ENCODE measurements at places on chromosomes 16 and 17. TPM values are rescaled to one million over a fixed set of nuclear protein-coding genes. Genes with fewer than 3 reads are reported as not detected.

The AURKB gene
- 18.6 TPM for total RNA-seq

- no peaks in the 10 kb centered on the region for H3K4me1 ChIP-seq
- H3K27me3 ChIP-seq = no peaks in the 10 kb centered on the region
- peak overlapping the region; percentile 81 for H3K27ac ChIP-seq
- H3K4me3 ChIP-seq = peak overlapping the region; percentile 51
These were observed 15.9 kb downstream of the GRB7 start for GRCh38 chr17:39753514-39754160.

GRCh38 chr17:7218758-7219157 lies 878 bp downstream of the DLG4 start:
- no peak for DNase-seq
- H3K4me3 ChIP-seq = no peak overlapping the region
- peaks cover 14% of the 10 kb centered on the region for H3K4me1 ChIP-seq
- H3K27me3 ChIP-seq = no peaks in the 10 kb centered on the region
- peaks cover 11% of the 10 kb centered on the region for H3K36me3 ChIP-seq

DNA sequence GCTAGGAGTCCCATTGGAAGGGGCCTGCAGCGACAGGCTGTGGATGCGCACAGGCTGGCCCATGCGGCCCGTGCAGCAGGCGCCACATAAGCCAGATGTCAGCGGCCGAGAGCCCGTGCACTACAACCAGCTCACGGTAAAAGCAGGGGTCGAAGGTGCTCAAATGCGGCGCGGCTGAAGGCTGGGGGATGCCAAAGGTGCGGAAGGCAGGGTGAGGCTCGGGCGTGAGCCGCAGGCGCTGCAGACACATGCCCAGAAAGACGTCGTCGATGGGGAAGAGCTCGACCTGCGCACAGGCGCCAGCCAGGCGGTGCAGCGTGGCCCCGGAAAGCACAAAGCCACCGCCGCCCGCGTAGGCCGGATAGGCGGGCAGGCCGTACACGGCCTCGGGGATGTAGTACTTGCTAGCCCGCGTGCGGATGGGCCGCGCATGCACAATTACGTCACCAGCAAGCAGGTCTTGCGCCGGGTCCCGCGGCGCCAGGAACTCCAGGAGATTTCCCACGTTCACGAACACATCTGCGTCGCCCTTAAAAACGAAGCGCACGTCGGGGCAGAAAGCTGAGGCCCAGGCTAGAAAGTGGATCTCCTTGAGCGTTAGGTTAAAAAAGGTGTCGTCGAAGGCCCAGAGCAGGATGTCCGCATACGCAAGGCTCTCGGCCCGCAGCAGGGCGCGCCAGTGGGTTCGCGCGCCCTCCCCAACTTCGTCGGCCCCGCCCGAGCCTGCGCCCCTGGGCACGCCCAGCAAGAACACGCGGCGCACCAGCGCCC lies 1.3 kb downstream of the B3GNT9 start:
- H3K27ac ChIP-seq = no peak overlapping the region
- H3K27me3 ChIP-seq = no peaks in the 10 kb centered on the region
- no peaks in the 10 kb centered on the region for H3K4me1 ChIP-seq
- DNase-seq = no peak
- H3K4me3 ChIP-seq = peak overlapping the region; percentile 68

GRCh38 chr17:81345228-81346089 lies 49.8 kb upstream of the BAHCC1 start:
- peak overlapping the region; percentile 97 for H3K27ac ChIP-seq
- H3K27me3 ChIP-seq = peaks cover 8% of the 10 kb centered on the region
- H3K36me3 ChIP-seq = no peaks in the 10 kb centered on the region
- peaks cover 14% of the 10 kb centered on the region for H3K4me1 ChIP-seq
- peak; percentile 83 for DNase-seq

The EVPLL gene
- 0.69 TPM for total RNA-seq

The TBC1D26 gene
- not detected for total RNA-seq

DNA sequence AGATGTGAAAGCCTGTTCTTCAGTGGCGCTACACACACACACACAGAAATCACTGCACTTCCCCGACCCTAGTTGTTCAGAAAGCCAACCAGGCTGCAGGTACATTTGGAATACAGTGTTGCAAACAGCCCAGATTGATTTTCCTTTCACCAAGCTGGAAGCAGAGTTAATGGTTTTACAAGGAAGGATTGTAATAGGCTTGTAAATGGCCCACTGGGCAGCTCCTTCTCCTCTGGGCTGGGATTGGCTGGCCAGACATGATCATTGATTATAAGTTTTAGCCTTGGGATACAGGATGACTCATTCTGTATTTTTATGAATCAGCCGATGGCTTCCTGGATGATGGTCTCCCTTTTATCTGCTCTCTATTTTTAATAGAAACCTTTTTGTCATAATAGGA lies 2.5 kb downstream of the VAT1L start:
- H3K27ac ChIP-seq = no peak overlapping the region
- no peaks in the 10 kb centered on the region for H3K36me3 ChIP-seq
- peaks cover 32% of the 10 kb centered on the region for H3K27me3 ChIP-seq
- H3K4me1 ChIP-seq = no peaks in the 10 kb centered on the region

DNA sequence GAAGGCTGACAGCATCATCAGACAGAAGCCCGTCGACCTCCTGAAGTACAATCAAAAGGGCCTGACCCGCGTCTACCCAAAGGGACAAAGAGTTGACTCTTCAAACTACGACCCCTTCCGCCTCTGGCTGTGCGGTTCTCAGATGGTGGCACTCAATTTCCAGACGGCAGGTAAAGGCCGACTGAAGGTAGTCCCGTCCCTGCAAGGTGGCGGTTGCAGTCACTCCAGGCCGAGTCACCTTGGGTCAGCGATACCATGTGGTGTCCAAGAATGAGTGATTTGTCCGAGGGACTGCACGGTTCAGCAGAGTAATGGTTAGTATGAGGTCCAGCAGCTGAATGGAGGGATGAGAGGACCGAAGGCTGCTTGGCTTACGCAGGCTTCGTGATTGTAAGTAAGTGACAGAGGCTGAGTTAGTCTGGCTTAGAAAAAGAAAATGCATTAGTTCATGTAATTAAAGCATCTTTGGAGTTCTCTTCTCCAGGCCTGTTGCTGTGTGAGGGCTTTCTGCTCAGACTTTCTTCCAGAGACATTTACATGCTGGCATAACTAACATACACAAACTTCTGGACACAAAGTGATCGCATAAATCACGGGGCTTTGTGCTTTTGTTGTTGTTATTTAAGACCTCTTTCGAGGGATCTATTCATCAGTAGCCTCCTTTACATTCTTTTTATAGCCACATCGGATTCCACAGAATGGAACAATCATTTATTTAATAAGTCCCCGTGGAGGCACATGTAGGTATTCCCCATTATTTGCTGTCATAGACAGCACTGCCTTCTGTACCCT lies 74.9 kb downstream of the SDR42E1 start:
- no peak overlapping the region for H3K27ac ChIP-seq
- H3K36me3 ChIP-seq = no peaks in the 10 kb centered on the region

The ZFHX3 gene
- total RNA-seq = 10.5 TPM

The CIITA gene
- total RNA-seq = 4.5 TPM
